ENCODE measurements at places on chromosomes 16 and 17.
A peak's percentile ranks its signal among the peaks of the same experiment; 100 is the strongest.

- DNase-seq, result peak; percentile 34
Observed at GRCh38 chr17:27807567-27808470, 7.5 kb upstream of the NOS2 start.

DNA sequence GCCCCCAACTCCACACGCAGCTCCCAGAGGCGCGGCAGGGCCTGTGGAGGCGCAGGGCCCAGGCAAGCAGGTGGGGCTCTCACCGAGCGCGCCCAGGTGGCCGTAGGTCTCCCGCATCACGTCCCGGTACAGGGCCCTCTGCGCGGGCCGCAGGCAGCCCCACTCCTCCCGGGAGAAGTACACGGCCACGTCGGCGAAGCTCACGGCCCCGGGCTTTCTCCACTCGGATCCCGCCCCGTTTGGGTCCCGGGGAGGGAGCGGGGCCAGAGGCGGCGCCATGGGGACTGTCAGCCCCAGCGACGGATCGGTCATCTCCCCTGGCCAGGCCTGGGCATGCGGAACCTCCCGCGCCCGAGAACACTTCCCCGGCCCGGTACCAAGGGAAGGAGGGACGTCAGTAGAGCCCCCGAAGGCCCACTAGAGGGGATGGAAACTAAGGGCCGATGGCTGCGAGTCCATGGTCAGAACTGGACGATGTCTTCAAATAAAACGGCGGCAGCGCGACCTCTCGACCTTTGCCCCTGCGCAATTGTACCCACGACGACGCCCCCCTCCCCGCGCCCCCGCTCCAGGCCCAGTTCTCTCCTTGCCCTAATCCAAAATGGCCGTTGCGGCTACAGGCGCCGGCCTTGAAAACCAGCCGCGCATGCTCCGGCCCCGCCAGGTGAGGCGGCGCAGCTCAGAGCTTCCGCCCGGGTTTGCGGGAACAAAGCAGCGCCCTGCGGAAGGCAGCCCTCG lies at the start of gene ZNF747:
ZNF747 (minus strand) TSS at position 491 of the 738 bp plus-strand sequence; CDS start at position 312, 179 bp downstream.
- DNase-seq, result peak; percentile 87

DNA sequence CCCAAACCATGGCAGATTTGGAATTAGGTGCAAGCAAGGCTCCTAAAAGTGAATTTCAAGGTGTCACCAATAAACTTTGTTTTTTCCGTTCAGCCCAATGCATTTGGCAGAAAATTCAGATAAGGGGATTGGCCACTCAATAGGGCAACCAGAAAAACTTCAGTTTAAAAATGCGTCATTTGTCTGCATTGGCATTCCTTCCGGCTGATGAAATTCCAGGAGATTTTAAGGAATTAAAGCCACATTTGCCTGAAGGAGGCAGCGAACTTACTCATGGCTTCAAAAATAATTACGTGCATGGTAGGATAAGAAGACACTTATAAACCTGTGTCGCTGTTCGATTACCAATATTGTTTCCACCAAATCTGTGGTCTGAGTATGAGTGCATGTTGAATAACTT lies 151.9 kb downstream of the SALL1 start:
- DNase-seq, result no peak

DNA sequence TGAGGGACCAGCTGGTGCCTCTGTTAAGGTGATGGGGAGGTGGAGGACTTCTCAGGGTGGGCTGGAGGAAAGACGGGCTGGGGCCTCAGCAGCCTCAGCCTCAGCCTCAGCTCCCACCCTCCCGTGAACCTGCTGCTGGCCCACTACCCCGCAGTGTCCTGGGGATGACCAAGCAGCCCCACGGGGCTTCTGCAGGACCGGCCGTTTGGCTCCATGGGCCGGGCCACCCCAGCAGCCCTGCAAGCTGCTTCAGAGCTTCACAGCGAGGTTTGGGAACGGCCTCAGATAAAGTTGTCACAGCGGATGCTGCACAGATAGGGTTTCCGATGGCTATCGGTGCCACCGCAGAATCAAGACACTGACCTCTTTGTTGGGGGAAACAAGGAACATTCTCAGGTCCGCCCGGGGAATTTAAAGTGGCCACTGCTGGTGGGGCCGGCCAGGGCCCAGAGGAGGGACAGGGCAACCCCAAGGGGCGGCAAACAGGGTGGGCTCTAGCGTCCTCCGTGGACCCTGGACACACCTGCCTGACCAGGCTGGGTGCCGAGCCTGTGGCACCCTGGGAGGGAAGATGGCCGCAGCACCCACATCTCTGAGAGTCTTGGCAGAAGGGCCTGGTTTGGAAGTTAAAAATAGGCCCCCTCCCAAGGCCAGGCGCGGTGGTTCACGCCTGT lies 47.8 kb upstream of the ZC3H18 start:
- DNase-seq, result no peak

DNA sequence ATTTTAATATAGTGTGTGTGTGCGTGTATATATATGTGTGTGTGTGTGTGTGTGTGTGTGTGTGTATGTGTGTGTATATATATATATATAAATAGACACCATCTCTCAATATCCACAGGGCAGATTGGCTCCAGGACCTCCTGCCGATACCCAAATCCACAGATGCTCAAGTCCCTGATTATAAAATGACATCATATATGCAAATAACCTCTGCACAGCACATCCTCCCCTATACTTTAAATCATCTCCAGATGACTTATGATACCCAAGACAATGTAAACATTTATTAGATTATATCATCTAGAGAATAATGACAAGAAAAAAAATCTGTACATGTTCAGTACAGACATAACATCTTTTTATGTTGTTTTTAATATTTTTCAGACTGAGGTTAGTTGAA lies 7.8 kb downstream of the DUSP3 start:
- DNase-seq, result no peak
